ENCODE measurements at places on chromosomes 5 and 9. TPM values are rescaled to one million over a fixed set of nuclear protein-coding genes. Genes with fewer than 3 reads are reported as not detected.

DNA sequence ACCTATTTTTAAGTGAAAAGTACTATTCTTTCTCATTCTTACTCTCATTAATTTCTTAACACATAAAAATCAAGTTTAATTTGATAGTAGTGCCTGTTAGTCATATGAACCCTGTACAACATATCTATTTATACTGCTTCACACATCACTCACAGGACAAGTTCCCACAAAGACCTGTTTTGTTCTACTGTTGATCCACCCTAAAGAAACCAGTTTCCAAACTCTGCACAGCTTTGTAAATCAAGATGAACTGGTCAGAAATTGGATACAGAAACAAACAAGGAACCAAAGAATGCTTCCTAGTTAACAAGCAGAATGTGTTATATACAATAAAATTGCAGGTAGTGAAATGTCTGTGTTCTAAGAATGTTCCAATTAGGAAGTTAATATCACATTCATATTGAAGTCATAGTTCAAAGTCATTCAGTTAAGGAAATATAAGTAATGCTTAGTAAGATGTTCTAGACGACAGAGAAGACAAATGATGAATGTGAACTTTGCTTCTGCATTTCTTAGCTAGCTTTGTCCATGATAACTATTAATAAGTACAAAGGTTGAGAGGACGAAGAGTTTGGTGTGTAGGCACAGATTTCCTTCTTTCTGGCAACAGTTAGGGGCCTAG is 33.4 kb downstream of the C9orf85 start:
- no peak for DNase-seq

DNA sequence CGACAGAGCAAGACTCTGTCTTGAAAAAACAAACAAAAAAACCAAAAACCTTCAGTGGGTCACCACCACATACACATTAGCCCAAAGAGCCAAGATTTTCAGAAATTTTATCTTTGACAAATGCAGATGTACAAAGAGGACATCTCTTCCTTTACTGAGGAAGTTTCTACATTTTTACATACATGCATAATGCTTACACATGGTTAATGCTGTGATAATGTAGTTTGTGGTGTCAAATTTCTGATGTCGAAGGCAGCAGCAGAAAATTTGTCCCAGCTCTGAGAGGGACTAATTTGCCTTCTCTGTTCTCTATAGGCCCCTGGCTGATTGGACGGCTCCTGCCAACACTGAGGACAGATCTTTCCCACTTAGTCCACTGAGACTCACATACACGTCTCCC is 24.6 kb upstream of the C9orf40 start:
- no peak for DNase-seq

DNA sequence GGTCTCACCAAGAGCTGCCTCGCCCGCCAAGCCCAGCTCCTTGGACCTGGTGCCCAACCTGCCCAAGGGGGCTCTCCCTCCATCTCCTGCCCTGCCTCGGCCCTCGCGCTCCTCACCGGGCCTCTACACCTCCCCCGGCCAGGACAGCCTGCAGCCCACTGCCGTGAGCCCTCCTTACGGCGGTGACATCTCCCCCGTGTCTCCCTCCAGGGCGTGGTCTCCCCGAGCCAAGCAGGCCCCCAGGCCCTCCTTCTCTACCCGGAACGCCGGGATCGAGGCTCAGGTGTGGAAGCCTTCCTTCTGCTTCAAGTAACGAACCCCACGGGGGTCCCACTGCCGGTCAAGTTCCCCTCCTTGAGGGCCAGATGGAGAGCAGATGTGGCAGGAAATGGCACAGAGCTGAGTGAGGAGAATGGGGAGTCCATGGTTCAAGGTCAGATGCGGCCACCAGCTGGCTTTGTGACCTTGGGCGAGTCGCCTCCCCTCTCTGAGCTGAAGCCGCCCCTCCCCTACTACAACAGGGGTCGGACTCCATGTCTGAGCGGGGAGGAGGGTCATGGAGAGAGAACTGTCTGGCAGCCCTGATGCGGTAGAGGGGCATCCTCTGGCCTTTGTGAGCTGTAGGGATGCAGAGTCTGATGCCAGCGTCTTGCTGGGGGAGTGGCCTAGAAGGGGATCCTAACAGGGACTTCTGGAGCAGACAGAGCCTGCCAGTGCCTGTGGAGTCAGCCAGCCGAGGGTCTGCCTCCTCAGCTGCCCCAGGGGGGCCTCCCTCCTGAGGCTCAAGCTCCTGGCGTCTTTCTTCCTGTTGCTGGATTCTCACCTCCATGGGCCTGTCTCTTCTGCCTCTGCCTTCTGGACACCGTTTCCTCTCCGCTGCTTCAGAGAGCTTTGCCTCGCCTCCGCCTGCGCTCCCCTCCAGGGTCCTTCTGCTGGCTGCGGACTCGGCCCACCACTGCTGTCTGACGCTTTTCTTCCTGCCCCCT is 9.9 kb downstream of the SYNPO start:
- no peak for DNase-seq

DNA sequence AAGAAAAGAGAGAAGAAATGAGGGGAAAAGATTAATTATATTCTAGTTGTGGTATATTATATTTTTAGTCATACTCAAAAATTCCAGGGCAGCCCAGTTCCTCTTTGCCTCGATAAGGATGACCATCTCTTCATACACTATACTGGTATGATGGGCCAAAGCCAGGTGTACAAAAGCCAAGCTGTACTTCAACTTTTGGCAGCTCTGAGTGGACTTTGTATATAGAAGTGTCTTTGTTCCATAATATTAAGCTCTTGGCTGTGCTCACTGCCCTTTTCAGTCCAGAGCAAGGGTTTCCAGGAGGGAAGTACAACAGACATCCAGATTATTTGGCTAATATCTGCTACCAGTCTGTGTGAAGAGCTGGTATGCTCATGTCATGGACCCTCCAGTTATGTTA is 934.3 kb upstream of the CDH10 start:
- DNase-seq, result no peak

DNA sequence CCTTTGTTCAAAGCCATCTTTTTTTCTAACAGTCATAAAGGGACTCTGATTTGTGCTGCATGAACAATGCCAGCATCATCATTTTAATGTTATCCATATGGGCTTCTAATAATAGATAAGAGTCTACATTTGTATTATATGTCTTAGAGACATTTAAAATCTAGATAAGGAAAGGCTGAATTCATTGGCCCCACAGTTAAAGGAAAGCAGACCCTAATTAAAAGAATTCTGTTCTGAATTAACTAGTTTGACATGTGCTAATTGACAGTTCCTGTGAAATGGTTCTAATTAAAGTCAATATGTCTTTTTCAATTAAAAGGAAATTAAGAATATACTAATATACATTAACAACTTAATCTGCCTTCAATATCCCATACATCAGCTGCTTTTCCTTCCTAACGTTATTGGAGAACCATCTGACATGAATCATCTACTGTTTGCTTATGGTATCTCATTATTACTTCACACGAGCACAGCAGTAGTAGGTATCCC is 104.7 kb downstream of the NR2F1-AS1 start:
- DNase-seq, result no peak

GRCh38 chr9:90659650-90660364 is 17.2 kb upstream of the DIRAS2 start:
- DNase-seq, result no peak

GRCh38 chr9:136529516-136530460 is 16.1 kb downstream of the NOTCH1 start:
- no peak for DNase-seq

GRCh38 chr9:1748407-1748806 is 266.7 kb upstream of the SMARCA2 start:
- DNase-seq, result no peak

- no peak for DNase-seq
Observed at GRCh38 chr9:16627967-16628366, 242.5 kb downstream of the BNC2 start.

GRCh38 chr5:121850272-121850671 is 1.4 kb upstream of the FTMT start:
- no peak for DNase-seq

The RANBP3L gene
- not detected for total RNA-seq

The GDF9 gene
- 0.89 TPM for total RNA-seq

The F12 gene
- total RNA-seq, result 0.22 TPM

The MARCHF3 gene
- total RNA-seq, result 1.1 TPM

The OTP gene
- not detected for total RNA-seq

The TSSK1B gene
- not detected for total RNA-seq

The ANGPTL2 gene
- not detected for total RNA-seq
